Stimulated activated CD8-positive, alpha-beta memory T cell treated with anti-CD3 and anti-CD28 coated beads, Interleukin-15, amount 100 ng/mL, for 1 hour (primary cell): ENCODE measurements at places on chromosomes 2 and 18.

DNA sequence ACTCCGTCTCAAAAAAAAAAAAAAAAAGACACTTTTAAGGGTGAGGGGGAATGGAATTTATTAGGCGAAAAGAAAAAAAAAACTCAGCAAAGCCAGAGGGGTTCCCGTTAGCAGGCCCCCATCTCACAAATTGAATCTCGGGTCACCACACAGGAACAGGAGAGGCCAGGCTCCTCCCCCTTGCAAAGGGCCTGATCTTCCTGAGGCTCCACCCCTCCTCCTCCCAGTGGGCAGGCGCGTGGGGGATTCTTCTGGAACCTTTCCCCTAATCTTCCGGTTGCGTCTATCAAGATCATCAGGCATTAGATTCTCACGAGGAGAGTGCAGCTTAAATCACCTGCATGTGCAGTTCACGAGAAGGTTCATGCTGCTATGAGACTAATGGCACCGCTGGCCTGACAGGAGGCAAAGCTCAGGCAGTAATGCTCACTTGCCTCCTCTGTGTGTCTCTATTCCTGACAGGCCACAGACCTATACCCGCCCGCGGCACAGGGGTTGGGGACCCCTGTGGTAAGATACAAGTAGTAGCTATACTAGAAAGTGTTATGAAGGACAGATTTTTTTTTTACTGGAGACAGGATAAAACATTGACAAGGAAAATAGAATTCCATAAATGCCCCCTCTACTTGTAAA, 45.8 kb downstream of the TAF4B start:
- DNase-seq: no peak

- no peak for DNase-seq
Observed at GRCh38 chr2:206160125-206160806, 571 bp downstream of the EEF1B2 start.

DNA sequence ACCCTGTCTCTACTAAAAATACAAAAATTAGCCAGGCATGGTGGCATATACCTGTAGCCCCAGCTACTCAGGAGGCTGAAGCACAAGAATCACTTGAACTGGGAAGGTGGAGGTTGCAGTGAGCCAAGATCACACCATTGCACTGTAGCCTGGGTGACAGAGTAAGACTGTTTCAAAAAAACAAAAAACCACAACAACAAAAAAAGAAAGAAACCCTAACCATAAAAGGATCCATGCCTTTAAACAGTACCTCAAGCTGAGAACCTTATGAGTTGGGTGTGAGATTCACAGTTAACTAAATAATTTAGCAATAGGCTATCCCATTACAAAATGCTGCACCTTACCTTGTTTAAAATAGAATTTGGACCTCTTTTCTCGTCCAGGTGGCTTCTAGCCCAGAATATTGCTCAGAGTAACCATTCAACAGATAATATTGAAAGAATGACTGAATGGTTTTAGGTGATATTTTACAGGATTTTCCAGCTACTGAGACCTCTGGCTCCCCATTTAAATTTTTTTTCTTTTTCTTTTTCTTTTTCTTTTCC, 6.4 kb downstream of the DPYSL5 start:
- DNase-seq: no peak

DNA sequence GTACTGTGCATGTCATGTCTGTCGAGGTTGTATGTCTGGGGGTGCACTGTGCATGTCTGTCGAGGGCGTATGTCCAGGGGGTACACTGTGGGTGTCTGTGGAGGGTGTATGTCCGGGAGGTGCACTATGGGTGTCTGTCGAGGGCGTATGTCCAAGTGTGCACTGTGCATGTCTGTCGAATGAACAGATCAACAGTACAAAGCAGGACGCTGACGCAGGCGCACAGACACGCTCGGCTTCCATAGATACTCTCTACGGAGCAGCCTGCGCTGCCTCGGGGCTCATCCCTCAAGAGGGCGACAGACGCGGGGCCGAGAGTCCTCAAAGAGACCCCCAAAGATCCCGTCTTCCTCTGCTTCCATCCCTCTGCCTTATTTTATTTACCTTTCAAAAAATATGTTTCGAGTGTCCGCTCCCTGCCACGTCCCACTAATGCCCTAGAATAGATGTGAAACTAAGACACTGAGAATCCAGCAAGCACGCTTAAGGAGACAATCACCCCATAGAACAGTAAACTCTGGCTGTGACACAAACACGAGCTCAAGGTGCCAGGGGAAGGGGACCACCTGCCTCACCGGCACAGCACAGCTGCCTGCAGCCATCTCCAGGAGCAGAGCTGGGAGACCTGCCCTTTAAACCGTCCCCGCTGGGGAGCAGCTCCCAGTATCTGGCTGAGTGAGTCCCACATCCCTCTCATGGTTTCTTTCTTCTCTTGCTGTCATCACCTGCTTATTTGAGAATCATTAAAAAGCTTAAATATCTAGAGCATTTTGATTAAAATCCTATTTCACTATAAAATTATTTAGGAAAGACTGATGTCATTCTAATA, 250.5 kb upstream of the MYT1L start:
- no peak for DNase-seq

DNA sequence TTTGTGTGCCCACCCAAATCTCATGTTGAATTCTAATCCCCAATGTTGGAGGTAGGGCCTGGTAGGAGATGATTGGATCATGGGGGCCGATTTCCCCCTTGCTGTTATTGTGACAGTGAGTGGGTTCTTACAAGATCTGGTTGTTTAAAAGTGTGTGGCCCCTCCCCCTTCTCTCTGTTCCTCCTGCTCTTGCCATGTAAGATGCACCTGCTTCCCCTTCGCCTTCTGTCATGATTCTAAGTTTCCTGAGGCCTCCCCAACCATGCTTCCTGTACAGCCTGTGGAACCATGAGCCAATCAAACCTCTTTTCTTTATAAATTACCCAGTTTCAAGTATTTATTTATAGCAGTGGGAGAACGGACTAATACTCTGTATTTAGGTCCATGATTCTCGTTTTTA, 588.1 kb downstream of the DCDC2C start:
- DNase-seq: no peak

GRCh38 chr2:106124106-106124756, 69.9 kb downstream of the UXS1 start:
- DNase-seq: no peak

DNA sequence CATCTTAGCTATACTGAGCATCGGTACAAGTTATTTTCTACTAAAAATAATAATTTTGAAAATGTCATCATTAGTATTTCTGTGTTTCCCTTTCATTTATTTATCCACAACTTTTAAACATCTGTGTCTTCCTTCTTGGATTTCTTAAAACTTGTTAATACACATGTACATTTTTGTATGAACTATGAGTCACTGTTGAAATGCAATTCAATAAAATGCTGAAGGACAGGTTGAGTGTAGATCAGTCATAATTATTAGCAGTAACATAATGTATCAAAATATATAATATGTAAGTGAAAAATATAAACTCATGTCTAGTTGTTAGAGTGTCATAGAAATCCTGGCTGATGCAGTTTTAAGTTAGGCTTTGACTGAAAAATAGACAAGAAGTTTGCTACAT, 115.9 kb downstream of the MEIS1 start:
- DNase-seq: no peak

DNA sequence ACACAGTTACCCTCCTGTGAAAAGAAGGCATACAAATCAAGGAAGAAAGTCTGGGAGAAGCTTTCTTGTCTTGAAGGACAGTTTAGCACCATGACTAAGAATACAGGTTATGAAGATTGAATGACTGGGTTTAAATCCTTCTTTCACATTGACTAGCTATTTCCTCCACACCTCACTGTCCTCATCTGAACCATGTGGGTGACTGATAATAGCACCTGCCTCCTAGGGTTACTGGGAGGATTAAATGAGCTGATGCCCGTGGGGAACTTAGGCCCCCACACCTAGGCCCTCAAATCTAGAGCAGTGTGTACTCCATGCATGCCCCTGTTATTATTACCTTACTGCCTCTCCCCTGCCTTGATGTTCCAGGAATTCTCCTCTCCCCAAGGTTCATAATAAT, 202.9 kb downstream of the FBXO15 start:
- DNase-seq: no peak

DNA sequence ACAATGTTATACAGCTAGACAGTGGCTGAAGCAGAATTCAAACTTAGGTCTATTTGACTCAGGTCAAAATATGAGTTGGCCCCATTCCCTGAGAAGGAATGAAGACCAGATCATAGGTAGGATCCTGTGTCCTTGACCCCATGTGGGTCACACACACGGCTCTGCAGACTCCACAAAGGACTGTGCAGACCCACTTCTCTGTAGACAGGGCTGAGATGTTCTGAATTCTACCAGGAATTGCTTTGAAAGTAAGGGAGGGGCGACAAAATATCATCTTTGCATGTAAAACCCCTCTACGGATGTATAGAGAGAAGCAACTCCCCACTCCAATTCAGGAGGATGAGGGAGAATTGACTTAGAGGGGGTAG, 62.3 kb upstream of the CTIF start:
- no peak for DNase-seq

GRCh38 chr2:170823898-170824215, 7.2 kb downstream of the GAD1 start:
- DNase-seq: no peak

- no peak for DNase-seq
Observed at GRCh38 chr2:216507220-216508160, 8.8 kb downstream of the RPL37A start.

- no peak for DNase-seq
Observed at GRCh38 chr18:23416298-23416697, 36.8 kb upstream of the RIOK3 start.

- DNase-seq: no peak
Observed at GRCh38 chr2:147696426-147696825, 148.4 kb upstream of the ACVR2A start.

DNA sequence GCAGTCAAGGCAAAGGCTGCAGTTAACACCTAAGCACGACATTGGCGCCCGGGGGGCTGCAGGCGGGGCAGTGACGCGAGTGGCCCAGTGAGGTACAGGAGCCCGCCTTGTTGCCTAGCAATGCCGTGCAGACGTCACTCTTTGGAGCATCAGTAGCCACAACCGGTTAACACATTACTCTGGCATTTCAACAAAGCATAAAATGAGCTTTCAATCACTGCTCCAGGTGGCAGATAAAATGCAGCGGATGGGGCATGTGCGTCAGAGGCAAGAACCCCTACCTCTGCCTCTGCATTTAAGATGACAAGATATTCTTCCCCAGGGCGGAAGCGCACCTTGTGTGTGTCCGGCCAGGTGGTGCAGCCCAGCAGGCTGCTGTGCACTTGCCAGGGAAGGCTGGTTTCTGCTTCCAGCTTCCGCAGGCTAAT, 139.4 kb downstream of the MTCL1 start:
- DNase-seq: no peak

DNA sequence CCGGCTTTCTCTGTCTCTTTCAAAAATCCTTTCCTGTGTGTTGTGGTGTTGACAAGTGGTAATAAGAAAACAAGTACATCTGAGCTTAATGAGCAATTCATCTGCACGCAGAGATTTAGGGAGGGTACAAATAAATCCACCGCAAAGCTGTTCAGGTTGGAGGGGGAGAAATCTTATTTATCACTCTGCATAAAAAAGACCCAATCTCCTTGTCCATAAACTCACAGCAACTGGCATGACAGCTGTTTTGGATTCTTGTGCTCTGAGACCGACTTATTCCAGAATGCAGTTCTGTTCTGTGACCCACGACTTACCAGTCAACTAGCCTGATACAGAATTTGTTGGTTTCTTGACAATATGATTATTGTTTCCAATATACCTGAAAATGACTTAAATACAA, 380.1 kb downstream of the SOX11 start:
- no peak for DNase-seq

DNA sequence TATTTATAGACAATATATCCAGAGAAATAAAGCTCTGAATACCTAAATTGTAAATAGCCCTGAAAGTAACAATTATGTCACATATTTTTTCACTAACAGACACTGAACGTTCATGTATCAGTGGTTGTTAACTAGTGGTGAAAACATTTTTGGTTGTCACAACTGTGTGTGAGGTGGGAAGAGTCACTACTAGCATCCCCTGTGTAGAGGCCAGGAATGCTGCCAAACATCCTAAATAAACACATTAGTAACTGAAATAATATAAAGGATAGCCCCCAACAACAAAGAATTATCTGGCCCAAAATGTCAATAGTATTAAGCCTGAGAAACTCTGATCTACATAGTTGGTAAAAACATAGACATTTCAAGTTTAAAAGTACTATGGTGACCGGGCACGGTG, 64.5 kb downstream of the ROCK1 start:
- no peak for DNase-seq

DNA sequence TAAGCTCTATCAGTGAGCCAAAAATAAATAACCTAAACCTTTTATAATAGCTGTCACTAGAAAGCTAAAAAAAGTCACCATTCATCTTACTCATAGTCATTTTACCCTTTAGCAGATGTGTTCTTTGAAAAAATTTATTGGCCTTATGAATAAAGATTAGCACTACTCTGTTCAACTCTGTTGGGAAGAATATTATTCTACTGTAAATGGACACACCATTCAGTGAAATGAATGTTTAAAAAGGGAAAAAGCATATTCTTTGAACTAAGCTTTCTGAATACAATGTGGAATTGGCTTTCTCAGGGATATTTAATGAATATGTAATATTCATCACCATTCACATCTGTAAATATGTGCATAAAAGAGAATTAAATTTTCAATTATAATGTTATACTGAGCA, 422.0 kb downstream of the CBLN2 start:
- DNase-seq: no peak

DNA sequence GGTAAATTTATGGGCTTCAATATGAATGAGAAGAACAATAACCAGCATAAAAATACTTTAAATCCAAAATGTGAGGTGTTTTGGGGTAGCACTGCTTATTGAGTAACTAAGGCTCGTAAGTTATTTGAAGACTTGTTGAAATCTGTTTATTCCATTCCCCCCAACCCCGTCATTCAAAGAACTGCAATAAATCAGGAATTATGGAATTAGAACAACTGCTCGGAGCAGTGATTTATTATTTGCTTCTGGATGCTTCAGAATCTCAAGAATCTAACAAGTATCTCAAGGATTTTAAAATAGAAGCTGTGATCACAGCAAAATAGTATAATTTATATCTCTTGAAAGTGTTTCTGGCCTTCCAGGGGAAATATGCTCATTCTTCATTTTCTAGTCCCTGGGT, 86.8 kb downstream of the EML6 start:
- no peak for DNase-seq

DNA sequence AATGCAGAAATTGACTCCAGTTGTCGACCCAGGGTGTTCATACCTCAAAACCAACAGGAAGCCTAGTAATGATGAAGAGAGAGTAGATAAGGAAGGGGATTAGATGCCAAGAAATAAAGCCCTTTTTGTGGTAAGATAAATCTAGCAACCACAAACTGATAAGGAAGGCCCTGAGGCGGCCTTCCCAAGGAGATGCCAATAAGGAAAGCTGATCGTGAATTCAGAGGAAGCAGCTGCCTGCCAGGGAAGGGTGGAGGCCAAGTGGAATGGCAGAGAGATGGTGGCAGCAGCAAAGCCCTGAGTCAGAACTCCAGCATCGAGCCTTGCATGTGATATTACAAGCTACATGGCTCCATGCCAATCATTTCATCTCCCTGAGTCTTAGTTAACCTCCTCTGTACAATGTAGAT, 126.3 kb downstream of the IRS1 start:
- no peak for DNase-seq

DNA sequence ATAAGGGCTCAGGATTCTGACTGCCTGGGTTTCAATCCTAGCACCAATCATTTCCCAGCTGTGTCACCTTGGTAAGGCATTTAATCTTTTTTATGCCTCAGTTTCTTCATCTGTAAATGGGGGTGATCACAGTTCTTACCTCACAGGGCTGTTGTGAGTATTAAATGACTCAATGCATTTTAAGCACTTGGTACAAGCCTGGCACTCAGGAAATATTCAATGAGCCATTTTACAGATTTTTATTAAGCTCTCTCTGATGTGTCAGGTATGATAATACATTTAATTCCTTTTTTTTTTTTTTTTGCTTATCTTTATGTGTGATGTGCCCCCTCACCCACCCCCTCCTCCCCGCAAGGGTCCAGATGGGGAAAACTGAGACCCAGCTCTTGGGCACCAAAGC, 12.0 kb downstream of the SPEG start:
- no peak for DNase-seq
